ENCODE measurements at places on chromosomes 3 and 15.
A peak's percentile ranks its signal among the peaks of the same experiment; 100 is the strongest.

- DNase-seq, result peak; percentile 70
Observed at GRCh38 chr3:104887069-104887468, 479.6 kb upstream of the ALCAM start.

GRCh38 chr3:42526616-42527367, 24.3 kb downstream of the VIPR1 start:
- no peak for DNase-seq

DNA sequence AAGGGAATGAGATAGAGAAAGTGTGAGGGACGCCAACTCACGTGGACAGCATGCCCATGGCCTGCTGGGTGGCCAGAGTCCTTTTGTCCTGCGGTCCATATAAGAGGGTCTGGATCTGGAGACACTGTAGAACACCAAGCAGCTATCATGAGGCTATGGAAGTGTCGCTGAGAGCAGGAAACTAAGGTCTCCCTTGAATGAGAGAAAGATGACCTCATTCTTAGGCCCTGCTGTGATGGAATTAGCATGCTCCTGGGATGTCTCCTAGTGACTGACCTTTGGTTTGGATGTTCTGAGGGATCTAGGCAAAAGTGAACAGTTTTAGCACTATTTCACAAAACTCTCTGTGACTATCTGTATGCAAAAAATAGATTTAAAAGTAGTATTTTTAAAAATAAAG, 34.4 kb downstream of the SYNM start:
- DNase-seq, result no peak

- DNase-seq, result peak; percentile 98
Observed at GRCh38 chr3:51391075-51391565, at the start of gene RBM15B. Gene RBM15B, plus strand, starts transcription at chr3:51391285. Its CDS starts 115 bp downstream, at chr3:51391400.

DNA sequence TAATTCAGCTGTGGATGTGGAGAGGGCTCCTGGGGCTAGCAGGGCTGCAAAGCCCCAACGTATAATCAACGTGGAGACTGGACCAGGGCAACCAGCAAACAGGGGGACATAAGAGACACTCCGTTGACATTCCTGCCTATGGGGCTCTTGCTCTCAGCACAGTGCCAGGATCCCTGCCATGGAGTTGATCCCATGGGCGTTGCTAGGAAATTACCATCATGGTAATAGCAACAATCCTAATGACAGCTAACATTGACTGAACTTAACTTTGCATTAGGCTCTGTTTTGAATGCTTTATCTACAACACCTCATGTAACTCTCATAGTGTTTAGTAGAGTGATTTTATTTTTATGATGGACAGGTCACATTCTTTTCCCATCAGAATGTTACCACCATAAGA, 16.9 kb downstream of the GASK1A start:
- no peak for DNase-seq

GRCh38 chr15:55741833-55742497, 987 bp downstream of the PRTG start:
- DNase-seq, result peak; percentile 7

- DNase-seq, result no peak
Observed at GRCh38 chr3:123048480-123049237, 18.2 kb upstream of the PDIA5 start.

- DNase-seq, result no peak
Observed at GRCh38 chr3:62500556-62501288, 127.4 kb upstream of the FEZF2 start.

DNA sequence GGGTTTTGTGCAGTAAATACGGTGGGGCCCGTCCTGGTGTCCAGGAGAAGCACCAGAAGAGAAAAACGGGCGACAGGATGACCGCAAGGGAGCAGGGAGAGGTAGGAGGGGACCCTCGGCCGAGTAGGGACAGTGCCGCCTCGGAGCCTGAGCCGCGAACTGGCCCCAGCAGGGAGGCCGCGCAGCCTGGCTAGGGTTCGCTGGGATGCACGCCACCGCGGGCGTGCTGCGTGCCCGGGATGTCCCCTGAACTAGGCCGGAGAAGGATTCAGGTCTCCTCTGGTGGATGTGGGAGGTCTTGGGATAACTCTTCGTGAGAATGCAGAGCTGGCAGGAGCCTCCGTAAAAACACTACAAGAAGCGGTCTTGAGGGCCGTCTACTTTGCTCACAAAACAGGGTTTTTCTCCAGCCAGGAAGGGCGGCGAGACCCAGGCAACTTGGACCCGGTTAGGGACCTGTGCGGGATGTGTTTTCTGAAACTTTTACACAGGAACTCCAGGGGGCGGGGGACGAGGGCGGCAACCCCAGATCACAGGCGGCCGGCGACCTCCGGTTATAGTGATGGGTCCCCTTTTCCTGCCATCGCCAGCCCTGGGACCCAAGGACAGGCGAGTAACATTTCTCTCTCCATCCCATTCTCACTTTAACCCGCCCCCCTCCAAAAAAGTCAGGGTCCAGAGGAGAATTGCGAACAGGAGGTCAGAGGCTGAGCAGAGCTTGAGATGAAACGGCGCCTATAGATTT, 35.5 kb downstream of the NR2F2 start:
- no peak for DNase-seq

DNA sequence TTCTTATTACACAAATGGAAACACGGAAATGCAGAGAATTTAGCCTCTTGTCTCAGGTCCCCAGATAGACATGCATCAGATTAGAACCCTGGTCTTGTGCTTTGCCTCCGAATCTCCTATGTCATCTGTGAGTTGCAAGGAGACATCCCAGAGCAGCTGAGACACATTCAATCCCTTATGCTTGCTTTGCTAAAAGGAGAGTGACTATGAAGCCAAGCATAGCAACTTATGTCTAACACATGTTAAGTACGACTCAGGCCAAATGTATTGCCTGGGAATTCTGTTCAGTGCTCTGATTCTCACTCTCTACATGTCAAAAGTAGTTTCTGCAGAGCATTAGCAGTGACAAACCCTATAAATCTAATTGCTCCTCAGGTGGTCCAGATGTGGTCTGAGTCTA, 30.6 kb upstream of the LRRC3B start:
- no peak for DNase-seq

- DNase-seq, result peak; percentile 34
Observed at GRCh38 chr3:52679811-52680210, 5.9 kb downstream of the PBRM1 start.

DNA sequence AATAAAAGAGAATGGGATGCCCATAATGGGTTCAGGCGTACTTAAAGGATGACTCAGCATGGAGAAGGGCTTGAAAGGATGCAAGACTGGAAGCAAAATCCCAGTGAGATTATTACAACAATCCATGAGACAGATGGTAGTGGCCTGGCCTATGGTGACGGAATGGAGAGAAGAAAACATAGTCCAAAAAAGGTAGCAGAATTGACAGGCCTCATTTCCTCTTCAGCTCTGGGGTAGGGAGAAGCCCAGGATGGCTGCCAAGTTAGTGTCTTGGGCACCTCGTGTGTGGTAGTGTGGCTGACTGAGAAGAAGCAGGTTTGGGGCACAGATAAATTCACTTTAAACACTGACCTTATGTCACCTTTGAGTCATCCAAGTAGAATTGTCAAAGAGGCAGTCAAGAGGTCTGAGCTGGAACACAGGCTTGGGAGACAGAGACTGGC, 18.1 kb downstream of the MB21D2 start:
- peak; percentile 64 for DNase-seq

DNA sequence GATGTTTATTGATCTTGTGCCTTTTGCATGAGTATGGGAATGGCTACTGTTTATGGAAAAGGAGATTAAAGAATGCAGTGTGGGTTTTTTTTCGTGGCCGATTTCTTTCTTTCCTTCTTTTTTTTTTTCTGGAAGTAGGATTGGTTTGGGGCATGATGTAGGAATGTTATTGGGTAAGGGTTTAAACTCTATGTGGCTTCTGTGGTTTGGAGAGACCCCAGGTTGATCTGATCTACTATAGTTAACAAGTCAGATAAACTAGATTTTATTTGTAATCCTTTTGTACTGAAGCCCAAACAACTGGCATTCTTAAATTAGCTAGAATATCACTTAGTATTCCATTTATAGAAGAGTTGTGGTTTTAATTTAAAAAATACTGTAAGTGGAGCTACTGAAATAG, 304.8 kb downstream of the LPP start:
- DNase-seq, result no peak

DNA sequence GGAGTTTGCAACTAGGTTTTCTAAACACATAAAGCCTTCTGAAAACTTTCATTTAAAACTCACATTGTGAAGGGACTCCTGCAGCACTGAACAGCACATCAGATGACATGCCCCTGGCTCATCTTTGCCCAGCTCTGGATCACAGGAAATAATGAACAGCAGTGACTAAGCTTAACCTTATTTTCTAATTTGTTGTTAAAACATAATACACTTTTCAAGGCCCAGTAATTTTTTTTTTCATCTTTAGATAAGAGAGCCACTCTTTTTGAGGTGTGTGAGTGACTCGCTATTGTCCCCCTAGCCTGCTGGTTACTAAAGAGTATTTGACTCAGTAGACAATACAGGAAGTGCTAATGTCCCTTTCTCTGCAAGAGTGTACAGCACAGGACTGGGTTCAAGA, 204.0 kb downstream of the OSBPL10 start:
- peak; percentile 45 for DNase-seq

GRCh38 chr3:184186184-184186901, at the start of gene ABCF3:
Gene ABCF3, plus strand, starts transcription at chr3:184186199. Its CDS starts 9 bp downstream, at chr3:184186208.
- DNase-seq, result peak; percentile 64

- DNase-seq, result peak; percentile 91
Observed at GRCh38 chr3:45479621-45480035, 91.3 kb downstream of the LARS2 start.

GRCh38 chr3:24470277-24470676, 24.4 kb downstream of the THRB start:
- no peak for DNase-seq

DNA sequence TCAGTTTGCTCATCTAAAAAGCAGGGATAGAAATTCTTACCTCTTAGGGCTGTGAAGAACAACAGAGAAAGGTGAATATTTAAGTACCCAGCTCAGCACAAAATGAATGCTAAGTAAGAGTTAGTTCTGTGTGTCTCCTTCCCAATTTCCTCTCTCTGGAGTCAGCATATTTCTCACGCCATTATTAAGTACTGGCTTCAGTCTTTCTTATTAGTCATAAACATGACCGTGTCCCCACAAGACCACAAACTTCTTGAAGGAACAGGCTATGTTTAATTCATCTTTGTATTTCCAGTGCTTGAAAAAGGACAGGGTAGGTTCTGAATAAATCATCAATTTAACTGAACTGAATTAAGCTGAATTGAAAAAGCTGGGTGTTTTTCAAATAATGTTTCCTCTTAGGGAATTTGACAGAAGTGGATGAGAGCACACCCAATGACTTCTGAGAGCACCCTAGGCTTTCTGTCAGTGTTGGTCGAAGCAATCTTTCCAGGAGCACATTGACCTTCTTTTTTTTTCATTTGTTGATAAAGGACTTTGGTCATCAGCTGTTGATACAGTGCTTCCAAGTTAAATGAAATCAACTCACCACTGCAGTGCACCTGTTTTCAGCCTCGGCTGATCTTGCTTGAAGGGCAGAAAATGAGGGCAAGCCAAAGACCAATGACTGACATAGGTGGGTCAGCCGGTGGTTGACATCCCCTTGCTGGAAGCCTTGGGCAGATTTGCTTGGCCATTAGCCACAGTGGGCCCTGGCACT, 324.6 kb downstream of the MFSD1 start:
- DNase-seq, result peak; percentile 63

- peak; percentile 97 for DNase-seq
Observed at GRCh38 chr3:177835917-177836316, 638.6 kb upstream of the TBL1XR1 start.

DNA sequence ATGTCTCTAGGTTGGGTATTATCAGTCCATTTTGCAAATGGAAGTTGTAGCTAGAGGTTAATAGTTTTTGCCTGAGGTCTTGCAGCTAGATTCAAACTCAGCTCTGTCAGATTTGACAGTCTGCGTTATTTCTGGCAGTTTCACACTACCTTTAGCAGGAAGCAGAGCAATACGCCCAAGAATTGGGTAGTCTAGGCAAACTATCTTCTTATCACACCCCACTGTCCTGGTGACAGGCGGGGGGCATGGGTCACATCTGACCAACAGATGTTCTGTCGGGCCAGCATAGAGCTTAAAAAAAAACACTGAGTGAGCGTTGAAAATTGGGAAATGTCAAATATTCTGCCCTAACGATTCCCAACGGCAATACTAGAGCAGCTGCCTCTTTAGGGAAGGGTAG, 5.7 kb downstream of the GPR160 start:
- DNase-seq, result no peak

- no peak for DNase-seq
Observed at GRCh38 chr3:108292905-108293328, 3.4 kb upstream of the HHLA2 start.

- no peak for DNase-seq
Observed at GRCh38 chr3:158912621-158913020, 110.8 kb downstream of the MFSD1 start.

- peak; percentile 59 for DNase-seq
Observed at GRCh38 chr3:171377859-171378258, 82.3 kb downstream of the TNIK start.

DNA sequence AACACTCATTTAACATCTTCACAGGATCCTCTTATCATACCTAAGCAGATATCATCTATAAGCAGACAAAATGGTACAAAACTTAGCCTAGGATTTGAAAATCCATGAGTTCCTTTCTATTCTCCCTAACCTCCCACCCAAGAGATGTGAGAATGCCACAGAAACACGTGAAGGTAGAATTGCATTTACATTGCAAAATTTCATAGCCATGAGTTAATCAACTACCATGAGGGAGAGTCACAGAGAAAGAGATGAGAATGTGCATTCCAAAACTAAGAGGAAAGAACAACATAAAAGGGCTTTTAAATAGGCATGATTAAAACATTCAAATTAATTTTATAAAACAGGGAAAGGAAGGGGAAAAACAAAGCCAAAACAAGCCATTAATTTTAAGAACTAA, 806.2 kb downstream of the NTRK3 start:
- DNase-seq, result no peak

DNA sequence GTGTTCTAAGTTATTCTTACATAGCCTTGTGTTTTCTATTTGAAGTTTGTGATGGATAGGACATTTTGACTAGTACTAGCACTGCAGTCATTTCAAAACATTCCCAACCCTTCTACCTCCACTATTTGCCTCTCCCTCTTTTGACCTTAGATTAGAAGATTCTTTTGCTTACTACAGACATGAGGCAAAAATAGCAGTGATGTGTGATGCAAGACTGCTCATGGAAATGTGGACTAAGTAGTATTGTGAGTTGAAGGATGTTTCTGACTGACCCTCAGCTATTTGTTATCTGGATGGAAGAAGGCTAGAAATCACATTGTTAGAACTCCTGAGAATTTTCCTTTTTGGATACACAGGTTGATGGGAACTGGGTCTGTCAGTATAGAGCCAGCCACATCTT, 45.9 kb downstream of the ATP2C1 start:
- DNase-seq, result peak; percentile 41

DNA sequence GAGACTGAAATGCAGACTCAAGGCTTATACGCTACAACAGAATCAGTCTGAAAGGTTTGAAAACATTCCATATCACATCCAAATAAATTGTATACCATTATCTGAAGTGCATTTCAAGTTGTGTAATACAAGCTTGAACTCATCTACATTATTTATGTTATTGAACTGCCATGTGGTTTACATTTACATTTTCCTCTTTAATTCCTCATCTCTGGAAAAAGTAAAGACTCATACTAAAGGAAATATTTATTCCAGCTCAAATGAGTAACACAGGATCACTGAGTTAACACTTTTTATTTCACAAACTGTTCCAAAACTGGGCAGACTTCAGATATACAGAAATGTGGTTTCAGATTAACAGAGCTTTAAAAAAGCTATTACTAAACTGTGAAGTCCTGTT, 282.5 kb downstream of the ULK4 start:
- DNase-seq, result no peak

Data from cardiac fibroblast (primary cell).